SK-N-MC (cell line): ENCODE measurements at places on chromosomes 5 and 9.

DNA sequence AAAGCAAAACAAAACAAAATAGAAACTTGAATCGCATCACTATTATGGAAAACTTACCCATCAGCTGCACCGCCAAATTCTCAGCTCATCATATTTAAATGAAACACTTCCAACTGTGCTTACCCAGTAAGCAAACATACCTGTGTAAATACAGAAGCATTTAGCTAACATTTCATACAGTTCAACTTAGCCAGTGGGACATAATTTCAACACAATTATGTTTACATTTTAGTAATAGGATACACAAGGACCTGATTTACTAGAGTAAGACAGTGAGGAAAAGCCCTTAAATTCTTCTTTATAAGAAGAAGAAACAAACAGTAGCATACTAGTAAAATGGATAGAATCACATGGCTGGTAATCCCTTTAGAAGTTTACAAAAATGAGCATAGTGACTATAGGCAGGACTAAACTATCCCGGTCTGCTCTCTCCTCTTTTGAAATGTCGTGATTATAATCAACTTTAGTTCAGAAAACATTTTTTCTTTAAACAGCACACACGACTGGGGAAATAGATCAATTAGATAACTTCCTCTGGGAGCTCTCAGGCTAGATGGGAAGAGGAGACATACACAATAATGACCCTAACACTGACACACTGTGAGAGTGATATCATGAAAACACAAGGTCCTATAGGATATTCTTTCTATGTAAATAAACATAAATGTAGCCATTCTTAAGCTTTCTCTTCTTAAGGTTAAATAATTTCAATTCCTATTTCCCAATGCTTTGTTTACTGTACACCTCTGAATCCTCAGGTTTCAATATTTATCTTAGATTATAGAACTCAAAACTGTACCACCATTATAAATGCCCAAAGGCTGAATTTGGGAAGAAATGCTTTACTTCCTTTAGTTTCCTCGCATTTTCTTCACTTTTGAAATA, 15.9 kb upstream of the CDC20B start:
- DNase-seq, result no peak

DNA sequence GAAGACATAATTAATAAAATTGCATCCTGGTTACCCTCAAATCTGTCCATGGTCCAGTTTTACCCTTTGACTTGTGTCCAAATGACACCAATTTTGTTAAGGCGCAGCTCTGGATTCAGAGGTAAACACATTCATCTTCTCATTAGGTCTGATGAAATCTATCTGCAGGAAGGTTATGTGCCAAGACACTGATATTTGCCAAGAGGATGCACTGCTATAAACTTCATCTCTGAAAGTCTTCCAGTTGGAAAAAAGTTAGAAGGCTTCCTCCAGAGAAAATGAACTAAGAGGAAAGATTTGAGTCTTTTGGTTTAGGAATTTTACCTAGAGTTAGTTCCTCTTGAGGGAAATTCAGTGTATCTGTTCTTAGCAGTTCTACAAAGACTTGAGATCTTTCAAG, 717.8 kb downstream of the DTWD2 start:
- DNase-seq, result no peak

- DNase-seq, result no peak
These were observed 64.7 kb downstream of the MRPL36 start for GRCh38 chr5:1734908-1735289.

DNA sequence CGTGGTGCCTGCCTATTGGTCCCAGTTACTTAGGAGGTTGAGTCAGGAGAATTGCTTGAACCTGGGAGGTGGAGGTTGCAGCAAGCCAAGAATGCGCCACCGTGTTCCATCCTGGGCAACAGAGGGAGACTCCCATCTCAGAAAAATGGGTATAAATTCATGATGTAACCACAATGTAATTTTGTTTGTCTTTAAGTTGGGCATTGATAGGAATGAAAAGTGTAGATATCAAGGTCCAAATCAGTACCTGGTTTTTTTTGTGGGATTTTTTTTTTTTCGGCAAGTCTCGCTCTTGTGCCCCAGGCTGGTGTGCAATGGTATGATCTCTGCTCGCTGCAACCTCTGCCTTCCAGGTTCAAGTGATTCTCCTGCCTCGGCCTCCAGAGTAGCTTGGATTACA, 7.4 kb downstream of the NPM1 start:
- DNase-seq, result no peak

GRCh38 chr5:69444127-69444754, 29.3 kb downstream of the MARVELD2 start:
- DNase-seq, result no peak

DNA sequence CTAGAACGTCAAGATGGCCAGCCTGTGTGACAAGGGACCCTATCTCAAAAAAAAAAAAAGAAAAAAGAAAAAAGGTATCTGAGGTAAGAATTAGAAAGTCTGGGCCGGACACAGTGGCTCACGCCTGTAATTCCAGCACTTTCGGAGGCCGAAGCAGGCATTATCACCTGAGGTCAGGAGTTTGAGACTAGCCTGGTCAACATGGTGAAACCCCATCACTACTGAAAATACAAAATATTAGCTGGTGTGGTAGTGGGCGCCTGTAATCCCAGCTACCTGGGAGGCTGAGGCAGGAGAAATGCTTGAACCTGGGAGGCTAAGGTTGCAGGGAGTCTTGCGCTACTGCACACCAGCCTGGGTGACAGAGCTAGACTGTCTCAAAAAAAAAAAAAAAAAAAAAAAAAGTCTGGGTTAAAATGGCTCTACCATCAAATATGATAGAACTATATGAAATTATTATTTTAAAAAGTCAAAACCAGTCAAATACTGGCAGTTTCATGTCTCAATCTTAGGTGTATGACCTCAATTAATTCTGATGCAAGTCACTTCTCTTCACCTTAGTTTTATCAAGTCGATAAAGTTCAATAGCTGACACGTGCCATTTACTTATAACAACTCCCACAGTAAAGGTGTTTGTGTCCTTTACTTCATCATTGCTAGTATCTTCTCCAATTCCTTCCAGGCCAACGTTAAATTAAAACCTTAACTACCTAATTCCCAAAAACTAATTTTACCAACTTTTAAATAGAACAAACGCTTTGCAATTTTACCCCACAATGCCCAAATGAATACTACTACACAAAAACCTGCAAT, 1.1 kb downstream of the RPS23 start:
- DNase-seq, result no peak

GRCh38 chr5:137649228-137649935, 86.5 kb downstream of the KLHL3 start:
- DNase-seq, result no peak

GRCh38 chr9:2816476-2817141, 27.3 kb downstream of the PUM3 start:
- DNase-seq, result no peak

DNA sequence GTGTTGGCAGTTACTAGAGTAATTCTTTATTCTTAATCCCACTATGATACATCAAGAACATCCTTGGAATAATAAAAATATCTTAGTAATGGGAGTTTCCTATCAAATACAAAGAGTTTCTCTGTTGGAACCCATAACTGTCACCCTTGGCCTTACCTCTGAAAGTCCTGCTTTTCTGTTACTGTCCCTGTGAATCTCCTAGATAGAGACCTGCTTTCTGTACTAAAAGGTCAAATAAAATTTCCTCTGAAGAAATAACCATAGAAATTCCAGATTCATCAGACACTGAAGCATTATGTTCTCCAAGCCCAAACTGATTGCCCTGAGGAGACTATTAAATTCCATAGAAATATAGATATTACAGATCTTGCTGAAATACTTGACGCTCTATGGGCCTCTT, 63.0 kb downstream of the KCNV2 start:
- DNase-seq, result no peak

DNA sequence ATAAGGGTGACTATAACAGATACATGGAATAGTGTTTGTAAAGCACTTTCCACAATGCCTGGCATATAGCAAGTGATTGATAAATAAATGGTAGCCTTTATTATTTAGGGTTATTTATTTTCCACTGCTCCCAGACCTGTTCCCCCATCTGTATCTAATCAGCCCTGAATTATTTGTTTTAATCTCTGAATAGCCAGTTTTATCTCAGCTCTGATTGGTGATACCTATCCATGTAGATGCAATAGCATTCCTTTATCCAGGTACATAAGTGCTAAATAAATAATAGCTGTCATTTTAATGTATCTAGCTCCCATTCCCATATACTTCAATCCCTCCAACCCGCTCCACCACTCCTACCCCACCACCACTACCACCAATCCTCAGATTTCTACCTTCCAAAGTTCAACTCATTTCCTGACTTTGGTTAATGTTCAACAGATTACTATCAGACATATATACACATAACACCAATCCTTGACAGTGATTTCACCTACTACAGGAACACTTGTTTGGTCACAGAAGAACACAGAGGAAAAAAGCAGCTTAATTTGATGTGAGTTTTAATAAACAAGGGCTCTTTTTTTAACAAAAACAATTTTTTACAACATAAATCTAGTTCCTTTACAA, 14.0 kb downstream of the PRKAA1 start:
- DNase-seq, result no peak

- no peak for DNase-seq
These were observed 157.6 kb downstream of the CD180 start for GRCh38 chr5:67038817-67039603.

GRCh38 chr5:87784311-87784710, 371.6 kb upstream of the CCNH start:
- no peak for DNase-seq

GRCh38 chr5:119743927-119744326, 114.6 kb downstream of the FAM170A start:
- peak; percentile 10 for DNase-seq

- DNase-seq, result no peak
These were observed 17.8 kb downstream of the DMRT1 start for GRCh38 chr9:859251-859650.

DNA sequence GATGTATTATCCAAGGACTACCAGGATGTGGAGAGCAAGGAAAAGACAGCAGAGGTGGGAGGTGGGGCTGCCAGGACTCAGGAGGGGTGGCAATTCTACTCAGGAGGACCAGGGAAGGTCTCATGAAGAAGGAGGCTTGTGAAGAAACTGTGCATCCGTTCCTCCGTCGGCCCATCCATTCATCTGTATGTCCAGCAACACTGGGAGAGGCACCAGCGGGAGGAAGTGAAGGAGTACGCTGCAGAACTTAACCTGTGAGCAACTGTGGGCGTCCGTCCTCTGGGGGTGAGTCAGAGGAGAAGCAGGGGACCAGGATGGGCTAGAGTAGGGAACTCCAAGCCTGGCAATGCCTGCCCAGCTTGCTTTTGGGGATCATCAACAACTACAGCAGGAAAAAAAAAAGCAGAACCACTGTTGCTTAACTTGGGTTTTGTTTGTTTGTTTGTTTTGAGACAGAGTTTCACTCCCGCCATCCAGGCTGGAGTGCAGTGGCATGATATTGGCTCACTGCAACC, 47.3 kb upstream of the NEURL1B start:
- no peak for DNase-seq

- no peak for DNase-seq
These were observed 78.3 kb upstream of the SSBP2 start for GRCh38 chr5:81829242-81829641.

GRCh38 chr5:132370971-132371602, 1.6 kb downstream of the SLC22A5 start:
- no peak for DNase-seq

GRCh38 chr9:33737811-33738606, 57.4 kb upstream of the PRSS3 start:
- DNase-seq, result no peak

- DNase-seq, result no peak
These were observed 141.4 kb downstream of the NPR3 start for GRCh38 chr5:32852535-32852934.

DNA sequence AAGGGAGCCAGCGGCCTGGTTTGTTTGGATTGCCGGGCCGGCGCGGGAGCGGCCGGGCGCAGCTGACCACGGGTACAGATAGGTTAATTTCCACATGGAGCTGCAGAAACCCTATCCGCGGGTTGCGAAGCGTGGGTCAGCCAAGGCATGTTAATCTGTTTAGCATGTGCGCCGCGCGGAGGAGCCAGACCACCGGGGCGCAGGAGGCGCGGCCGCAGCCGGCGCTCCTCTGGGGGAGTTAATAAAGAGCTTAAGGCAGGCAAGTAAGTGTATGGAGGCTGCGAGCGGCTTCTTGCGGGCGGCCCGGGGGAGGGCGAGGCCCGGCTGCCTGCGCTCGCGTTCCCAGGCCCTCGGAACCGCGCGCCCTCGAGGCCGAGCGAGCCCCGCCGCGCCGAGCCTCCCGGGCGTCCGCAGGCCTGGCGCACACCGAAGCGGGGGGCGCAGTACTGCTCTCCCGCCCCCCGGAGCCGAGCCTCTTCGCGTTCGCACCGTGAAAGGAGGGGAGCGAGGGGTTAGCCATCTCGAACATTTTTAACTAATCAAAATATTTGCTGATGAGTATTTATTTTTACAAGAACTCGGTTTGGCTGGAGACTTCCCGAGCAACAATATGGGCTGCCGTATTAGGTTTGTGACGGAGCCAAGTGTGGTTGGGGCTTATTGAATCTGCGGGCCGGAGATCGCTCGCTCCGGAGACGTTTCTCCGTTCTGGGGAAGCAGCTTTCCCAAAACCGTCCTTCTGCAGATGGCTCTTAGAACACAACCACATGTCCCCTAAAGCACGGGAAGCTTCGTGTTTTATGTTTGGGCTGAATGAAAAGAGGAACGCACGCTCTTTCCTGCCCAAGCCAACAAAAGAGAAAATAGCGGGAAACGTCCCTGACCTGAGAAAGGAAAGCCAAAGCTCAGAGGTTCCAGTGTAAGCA, 28.8 kb downstream of the FOXD1 start:
- DNase-seq, result no peak

DNA sequence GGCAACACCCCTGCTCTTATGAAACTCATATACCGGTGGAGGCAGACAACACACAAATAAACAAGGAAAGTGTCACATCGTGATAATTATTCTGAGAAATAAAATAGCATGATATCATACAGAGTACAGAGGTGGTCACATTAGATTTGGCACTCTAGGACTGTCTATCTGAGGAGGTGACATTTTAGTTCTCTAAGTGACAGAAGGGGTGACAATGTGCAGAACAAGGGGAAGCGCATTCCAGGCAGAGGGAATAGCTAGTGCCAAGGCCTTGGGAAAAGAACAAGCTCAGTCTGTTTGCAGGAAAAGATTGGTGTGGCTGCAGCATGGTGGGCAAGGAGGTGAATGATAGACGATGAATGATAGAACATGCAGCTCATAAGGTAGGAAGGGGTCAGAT, 12.7 kb upstream of the IRF1 start:
- DNase-seq, result no peak

DNA sequence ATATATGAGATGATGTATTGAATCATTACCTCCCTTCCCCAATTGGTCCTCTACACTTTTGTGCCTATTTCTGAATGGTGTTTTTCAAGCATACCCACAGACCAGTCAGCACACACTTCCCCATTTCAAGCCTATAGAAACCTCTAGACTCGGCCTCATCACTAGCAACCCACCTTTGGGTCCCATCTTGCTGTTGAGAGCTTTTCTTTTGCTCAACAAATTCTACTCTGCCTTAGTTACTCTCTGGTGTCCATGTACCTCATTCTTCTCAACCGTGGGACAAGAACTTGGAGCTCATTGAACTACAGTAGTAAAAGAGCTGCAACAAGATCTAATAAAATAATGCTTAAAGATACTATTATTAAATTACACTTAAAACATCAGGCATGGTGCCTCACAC, 49.0 kb upstream of the KDM4C start:
- DNase-seq, result no peak

- no peak for DNase-seq
These were observed 76.9 kb upstream of the IL17B start for GRCh38 chr5:149455889-149456409.

GRCh38 chr9:106590759-106591505, 272.0 kb upstream of the ZNF462 start:
- no peak for DNase-seq

- DNase-seq, result no peak
These were observed 9.5 kb upstream of the RPS23 start for GRCh38 chr5:82287625-82288024.

GRCh38 chr9:131840220-131840619, 100.3 kb upstream of the RAPGEF1 start:
- DNase-seq, result no peak
